Cerebellar nuclear complex (tissue), 1 donor: ENCODE measurements at places on chromosomes 4 and X.

- no peak for DNase-seq
Measured at GRCh38 chrX:2642791-2643190, 48.3 kb upstream of the CD99 start.

- no peak for DNase-seq
Measured at GRCh38 chrX:141934059-141934641, 30.5 kb downstream of the MAGEC1 start.

- no peak for DNase-seq
Measured at GRCh38 chr4:7423391-7423790, 11.3 kb downstream of the PSAPL1 start.

DNA sequence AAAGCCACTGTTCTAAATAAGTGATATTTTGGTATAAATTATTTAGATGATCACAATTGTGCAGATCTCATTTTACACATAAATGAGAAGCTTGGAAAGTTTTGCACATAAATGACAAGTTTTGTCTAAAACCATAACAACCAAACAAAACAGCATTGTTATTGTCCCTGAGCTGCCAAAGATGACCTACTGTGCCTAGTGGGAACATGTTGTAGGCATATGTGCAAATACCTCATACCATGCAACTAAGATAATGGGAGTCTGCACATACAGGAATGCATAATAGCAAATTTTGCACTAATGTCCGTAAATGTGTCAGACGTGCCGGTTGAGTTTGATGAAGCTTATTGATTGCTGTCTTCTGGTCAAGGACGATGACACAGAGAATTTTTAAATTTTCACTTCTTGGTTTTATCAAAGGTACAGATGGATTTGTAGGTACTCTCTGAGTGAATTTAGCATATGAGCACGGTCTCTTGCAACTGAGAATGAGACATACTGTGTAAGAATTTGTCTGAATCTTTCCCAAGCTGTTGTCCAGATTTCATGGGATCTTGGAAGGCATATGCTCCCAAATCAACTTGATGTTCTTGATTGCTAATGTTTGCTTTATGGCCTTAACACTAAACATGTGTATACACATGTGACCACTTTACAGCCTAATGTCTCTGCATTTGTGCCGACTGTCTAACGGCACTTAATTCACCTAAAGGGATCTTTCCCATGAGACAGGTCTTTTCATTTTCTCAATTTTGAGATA, 1133.5 kb downstream of the FAT4 start:
- DNase-seq: no peak

DNA sequence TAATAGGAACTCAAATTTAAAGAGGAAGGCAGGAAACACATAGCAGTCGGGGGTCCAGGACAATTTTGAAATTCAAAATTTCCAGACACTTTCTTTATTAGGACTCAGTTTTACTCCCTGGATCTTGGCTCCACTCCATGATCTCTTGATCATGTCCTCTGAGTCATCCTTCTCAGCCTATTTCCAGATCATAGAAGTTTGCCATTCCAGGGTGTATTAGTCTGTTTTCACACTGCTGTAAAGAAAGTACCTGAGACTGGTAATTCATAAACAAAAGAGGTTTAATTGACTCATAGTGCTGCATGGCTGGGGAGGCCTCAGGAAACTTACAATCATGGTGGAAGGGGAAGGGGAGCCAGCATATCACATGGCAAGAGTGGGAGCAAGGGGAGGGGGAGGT, 564.7 kb upstream of the ACTRT1 start:
- DNase-seq: no peak

DNA sequence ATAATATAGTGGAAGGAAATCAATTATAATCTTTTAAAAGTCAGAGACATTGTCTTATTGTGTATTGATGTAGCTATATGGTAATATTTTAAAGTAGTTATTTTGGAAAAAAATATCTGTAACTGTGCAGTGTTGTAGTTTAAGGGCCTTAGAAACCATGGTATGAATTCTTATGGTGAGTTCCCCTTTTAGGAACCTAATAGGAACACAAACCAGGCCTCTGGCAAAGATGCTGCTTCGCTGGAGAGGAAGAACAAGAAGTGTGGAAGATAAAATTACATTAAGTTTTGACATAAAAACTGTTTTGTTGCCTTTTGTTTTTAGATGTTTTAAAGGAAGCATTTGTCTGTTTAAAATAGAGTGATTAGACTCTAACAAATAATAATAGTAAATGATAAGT, 10.9 kb upstream of the TMPRSS11D start:
- DNase-seq: no peak

DNA sequence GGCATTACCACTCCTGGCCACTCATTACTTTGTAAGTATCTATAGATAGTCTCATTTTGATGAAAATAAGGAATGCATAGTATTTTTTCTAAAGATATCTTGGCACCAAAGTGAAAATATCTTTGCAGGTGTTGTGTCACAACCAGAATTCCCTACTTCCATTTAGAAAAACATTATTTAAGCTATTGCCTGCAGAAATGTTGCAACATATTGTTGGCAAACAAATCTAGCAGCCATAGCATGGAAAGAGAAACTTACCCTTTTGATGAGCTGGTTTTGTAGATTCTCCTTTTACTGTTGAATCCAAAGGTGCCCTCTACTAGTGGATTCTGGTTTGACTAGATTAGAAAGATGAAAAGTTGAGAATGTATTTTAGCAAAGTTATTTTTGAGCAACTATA, 138.8 kb downstream of the AREG start:
- DNase-seq: no peak

- DNase-seq: no peak
Measured at GRCh38 chr4:661881-662761, 12.0 kb downstream of the ATP5ME start.

DNA sequence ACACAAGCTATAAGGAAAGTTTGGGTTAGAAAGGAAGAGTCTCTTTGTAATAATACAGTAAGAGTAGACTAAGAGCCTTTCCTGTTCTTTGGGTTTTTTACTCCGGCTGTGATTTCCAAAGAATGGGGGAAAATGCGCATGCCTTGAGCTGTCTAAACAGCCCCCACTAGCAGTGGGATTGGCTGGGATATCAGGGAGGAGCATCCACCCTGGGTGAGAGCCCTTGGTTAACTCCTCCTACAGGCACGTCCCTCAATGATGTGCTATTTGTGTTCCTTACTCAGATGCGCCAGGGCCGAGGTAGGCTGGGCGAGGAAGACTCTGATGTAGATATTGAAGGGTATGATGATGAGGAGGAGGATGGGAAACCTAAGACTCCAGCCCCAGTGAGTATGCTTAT, 74.0 kb upstream of the OGT start:
- DNase-seq: no peak

- DNase-seq: no peak
Measured at GRCh38 chr4:82711158-82711785, 87.3 kb downstream of the SCD5 start.

- DNase-seq: no peak
Measured at GRCh38 chrX:103629318-103630170, 769 bp downstream of the TCEAL1 start.

DNA sequence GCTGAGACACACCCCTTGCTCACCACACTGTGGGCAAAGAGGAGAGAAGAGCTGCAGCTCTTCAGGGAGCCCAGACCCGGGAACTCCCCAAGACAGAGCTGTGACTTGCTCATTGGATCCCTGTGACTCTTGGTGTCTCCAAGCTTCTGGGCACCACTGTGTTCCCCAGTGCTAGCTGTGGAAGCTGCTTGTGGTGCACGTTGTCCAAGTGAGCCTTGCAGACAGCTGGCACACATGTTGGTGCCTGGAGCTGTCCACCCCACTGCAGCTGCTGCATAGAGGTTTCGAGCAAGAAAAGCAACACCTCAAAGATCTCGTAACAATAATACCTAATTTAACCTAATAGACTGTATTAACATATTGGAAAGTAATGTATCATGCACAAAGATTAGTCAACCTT, 1089.3 kb downstream of the PCDH18 start:
- DNase-seq: no peak

DNA sequence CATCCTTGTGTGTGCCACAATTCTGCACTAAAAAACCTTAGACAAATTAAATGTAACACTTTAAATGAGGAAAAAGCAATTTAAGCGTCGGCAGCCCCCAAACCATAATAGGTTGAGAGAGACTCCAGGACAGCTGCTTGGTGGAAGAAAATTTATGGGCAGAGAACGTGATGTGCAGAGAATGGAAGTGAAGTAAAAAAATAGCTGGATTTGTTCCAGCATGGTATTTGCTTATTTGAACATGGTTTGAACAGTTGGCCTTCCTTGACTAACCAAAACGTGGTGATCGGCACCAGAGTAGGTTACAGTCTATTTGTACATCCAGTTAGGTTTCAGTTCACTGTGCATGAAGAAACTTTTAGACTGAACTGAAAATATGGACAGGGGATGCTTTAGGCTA, 343.0 kb upstream of the CPEB2 start:
- DNase-seq: no peak

DNA sequence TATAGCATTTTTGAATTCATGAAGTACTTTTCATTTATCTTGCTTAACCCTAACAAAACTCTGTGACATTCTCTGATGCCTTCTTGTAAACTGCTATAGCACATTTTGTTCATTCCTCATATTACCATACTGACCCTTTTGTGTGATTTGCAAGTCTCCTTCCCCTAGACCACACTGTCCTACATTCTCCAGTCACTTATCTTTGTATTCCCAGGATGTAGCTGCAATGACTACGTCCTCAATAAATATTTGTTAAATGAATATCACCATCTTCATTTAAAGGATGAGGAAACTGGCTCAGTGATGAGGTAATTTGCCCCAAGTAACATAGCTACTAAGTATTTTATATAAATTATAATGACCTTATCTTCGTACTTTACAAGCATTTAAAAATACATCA, 11.9 kb downstream of the HUWE1 start:
- no peak for DNase-seq

DNA sequence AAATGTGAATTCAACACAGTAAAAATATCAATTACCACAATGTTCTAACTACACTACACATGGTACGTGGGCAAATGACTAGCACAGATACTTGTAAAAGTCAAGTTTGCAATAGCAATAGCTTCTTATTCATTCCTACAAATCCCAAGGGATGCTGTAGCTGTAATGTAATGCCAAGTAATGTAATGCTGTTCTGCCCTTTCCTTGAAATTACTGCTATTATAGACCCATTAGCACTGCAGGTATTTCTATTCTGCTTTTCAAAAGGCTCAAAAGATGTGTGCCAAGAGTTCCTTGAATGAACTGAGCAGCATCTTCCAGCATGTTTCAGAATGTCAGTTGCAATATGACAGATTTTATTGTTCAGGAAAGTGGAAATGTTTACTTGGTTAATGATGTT, 129.9 kb upstream of the BANK1 start:
- no peak for DNase-seq

DNA sequence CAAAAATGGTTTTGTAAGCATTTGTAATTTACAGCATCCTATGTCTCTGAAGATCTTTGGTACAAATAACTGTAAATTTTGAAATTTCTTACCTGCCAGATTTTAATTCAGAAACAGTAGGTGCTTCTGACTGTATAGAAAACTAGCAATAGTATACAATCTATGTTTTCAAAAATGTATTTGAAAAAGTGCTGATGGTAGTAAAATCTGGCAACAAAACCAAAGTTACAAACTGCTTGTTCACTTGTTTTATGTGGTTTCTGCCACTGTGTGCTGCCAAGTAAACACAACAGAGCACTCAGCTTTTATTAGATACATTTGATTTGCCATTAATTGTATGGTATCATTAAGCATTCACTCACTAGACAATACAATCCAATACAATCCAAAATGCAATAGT, 206.1 kb downstream of the CPE start:
- no peak for DNase-seq

DNA sequence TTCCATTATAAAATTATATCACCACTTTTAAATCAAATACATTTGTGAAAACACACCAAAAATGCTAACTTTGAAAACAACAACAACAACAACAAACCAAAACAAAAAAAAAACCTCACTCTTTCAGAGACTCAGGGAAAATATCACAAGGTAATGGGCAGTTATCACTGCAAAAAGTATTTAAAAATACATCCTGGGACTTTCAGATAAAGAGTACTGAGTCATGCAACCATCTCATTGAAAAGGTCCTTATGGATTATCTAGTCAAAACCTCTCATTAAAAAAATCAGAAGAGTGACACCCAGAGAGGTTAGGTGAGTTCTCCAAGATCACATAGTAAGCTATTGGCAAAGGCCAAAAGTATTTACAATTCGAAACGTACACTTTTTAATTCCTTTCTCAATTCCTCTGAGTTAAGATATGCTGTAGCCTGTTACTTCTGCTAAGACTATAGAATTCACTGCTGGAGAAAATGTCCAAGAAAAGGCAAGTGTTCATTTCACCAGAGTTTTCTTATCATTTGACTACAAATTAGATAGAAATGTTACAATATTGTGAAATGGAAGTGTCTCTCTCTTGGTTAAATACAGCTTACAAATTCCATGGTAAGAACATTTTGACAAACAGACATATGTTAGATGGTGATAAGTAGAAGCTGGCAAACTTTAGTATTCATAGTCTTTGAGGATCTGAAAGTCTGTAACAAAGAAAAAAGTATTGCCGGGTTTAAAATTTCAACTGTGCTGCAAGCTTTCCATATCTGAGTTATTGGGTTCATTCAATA, 9.3 kb downstream of the STX18 start:
- no peak for DNase-seq

GRCh38 chr4:150005537-150005936, 72.7 kb upstream of the DCLK2 start:
- DNase-seq: no peak

GRCh38 chr4:8338351-8338961, 68.9 kb downstream of the HTRA3 start:
- no peak for DNase-seq

- DNase-seq: no peak
Measured at GRCh38 chr4:34486461-34487363, 1757.6 kb downstream of the ARAP2 start.

- DNase-seq: no peak
Measured at GRCh38 chr4:10647846-10648245, 36.7 kb downstream of the CLNK start.

GRCh38 chr4:140777894-140778293, 21.7 kb upstream of the TBC1D9 start:
- no peak for DNase-seq

GRCh38 chrX:56726605-56727004, 2.4 kb upstream of the NBDY start:
- DNase-seq: no peak

- DNase-seq: no peak
Measured at GRCh38 chr4:165873298-165874071, 448 bp downstream of the TLL1 start.

GRCh38 chr4:25104591-25104990, 55.7 kb downstream of the SEPSECS start:
- DNase-seq: no peak

GRCh38 chr4:151664289-151664688, 96.5 kb downstream of the GATB start:
- no peak for DNase-seq

DNA sequence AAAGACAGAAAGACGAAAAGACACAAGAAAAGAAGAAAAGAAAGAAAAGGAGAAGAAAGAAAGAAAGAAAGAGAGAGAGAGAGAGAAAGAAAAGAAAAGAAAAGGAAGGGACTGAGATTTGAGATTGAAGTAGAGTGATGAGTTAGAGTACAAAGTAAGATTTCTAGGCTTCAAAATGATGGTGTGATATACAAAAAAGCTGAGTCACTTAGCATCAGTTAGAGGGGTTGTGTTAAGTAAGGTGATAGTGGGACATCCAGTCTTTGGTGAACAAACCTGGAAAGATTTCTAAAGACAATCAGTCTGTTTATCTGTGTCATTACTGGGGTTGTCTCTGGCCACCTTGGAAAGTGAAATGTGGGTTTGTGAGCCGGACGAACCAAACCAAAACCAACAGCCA, 13.5 kb downstream of the SLC10A6 start:
- no peak for DNase-seq
